ENCODE measurements at places on chromosomes 11 and 22.

- DNase-seq: no peak
Measured at GRCh38 chr22:31244046-31244942, 32.2 kb downstream of the LIMK2 start.

GRCh38 chr11:115366826-115367225, 137.4 kb downstream of the CADM1 start:
- DNase-seq: no peak

DNA sequence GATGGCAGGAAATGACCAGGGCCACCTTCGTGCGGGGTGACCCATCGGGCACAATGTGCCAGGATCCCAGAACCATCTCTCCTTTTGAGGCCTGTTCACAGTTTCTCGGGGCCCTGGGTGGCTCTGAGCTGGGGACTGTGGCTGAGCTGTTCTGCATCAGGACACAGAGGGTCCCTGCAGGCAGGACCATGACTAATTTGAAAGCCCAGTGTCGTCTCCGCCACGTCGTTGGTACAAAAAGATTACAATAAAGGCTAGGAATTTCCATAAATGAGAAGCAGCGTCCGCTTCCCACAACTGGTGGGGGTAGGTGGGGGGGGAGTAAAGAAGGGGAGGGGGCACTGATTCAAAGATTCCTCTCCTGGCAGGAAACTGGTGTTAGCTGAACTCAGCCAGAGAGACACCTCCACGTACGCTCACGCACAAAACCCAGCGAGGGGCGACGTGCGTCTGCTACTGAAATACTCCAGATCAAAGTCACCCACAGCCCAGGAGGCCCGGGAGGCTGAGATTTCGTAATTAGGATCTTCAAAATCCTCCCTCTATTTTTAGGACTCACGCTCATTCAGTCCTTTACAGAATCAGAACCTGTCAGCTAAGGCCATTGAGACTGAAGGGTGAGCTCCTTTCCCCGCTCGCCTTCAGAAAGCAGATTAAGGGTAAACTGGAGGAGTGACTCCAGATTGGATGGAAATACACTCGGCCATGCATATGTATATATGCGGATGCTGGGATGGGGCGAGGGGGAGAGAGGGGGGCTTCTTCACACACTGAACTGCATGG, 11.0 kb downstream of the MN1 start:
- no peak for DNase-seq

DNA sequence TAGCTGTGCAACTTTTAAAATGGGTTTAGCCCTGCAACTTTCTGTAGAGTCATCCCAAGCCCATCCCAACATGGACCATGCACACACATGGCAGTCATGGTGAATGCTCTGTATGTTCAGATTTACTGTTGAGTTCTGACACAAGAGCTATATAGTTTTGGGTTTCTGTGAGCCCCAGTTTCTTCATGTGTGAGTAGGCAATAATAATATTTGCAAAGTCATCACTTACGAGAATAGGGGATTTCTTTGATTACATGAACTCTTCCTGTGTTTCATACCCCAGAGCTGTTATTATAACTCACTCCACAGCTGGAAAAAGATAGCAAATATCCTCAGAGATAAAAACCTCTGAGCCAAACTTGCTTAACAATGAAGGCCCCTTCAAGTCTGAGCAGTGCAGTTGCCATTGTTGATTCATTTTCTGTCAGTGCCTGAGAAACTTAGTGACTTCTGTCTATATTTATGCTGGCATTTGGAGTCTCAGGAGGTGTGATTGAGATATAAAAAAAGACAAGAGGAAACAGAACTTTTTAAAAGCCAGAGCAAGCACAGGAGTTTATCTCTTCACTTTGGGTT, 767.9 kb upstream of the API5 start:
- no peak for DNase-seq

GRCh38 chr22:44120314-44120704, 60.4 kb upstream of the PARVG start:
- no peak for DNase-seq

Measured in dorsolateral prefrontal cortex (tissue), 122 donors.